ENCODE measurements at places on chromosomes 2 and 18.

DNA sequence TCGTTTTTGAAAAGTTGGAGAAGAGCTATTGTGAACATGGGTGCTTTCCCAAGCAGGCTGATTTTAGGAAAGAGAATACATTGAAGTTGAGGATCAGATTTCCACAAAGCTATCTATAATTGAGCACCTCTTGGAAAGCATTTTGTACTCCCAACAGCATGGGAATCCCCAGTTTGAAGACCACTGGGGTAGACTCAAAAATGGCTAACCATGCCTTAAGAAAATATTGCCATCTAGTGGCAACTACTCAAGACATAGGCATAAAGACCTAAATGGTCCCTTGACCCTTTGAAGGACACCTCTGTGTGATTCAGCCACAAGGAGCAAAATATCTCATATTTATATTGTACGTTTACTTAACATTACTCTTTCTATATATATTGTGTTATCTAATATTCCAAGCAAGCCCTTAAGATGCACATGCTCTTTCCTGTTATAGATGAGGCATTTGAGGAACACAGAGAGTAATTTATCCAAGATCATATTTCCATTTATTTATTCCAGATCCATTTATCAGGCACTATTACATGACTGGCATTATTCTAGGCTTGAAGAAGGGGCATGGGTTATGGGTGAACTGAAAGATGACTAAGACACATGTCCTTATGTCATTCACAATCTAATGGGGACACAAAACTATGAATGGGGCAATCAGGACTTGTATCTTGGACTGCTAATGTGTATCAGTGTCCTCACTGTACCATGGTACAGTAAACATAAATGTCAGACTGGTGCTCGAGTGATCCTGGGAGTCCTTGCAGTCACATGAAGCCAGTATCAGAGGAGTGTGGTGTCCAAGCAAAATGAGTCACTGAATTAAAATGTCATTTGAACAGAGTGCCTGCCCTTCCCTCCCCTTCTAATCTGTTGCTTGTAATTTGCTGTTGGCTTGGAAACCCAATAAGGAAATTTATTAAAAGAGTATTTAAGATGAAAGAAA is 121.0 kb upstream of the XPO1 start:
- no peak for DNase-seq

- DNase-seq: no peak
These were observed 612.9 kb downstream of the LRP1B start for GRCh38 chr2:141517852-141518421.

- no peak for DNase-seq
These were observed 137.4 kb upstream of the RBMS1 start for GRCh38 chr2:160630801-160631590.

DNA sequence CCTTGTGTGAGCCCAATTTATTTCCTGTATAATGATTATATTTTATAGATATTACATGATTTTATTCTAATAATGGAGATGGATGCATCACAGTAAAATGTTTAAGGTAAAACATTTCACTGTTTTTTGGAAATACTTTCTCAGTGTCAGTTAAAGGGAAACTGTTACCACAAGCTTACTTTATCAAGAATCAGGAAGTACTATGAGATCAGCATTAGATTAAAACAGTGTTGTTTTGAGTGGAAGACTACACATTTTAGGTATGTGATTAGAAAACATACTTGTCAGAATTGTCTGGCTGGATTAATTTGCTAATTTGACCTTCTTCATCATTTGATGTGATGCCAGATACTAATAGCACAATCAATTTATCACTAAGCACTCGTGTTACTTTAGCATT is at the start of gene HRH4:
Gene HRH4 (plus strand): TSS at position 250 of the 400 bp plus-strand sequence. CDS start 92 bp downstream, at position 342.
- no peak for DNase-seq

- no peak for DNase-seq
These were observed 225.6 kb downstream of the CYP26B1 start for GRCh38 chr2:71922091-71922490.

DNA sequence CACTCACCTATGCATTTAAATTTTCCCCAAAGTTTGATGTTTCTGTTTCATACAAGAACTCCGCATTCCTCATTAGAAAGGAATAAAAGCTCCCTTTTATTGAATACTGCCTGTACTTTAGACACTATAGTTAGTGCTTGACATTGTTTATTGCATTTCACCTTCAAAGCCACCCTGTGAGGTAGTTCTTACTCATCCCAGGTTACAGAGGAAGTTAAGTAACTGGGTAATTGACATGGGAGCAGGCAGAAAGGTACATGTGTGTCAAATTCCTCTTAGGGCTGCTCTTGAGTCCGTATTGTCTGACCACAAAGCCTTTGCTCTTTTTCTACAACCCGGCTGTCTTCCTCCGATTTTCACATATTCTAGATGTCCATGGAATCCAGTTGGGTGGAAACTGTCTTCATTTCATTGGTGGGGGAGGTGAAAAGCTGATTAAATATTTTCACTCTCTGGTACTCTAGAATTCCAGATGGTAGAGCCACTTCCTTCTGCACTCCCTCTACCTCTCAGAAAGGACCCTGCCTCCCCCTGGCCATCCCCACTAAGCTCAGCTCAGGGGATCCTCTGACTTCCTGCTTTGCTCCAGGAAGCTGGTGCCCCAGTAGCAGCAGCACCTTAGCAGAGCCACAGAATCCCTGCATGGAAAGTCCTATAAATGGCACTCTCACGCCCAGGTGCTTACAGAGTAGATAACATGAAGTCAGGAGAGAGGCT is 319.2 kb downstream of the LRATD1 start:
- no peak for DNase-seq

DNA sequence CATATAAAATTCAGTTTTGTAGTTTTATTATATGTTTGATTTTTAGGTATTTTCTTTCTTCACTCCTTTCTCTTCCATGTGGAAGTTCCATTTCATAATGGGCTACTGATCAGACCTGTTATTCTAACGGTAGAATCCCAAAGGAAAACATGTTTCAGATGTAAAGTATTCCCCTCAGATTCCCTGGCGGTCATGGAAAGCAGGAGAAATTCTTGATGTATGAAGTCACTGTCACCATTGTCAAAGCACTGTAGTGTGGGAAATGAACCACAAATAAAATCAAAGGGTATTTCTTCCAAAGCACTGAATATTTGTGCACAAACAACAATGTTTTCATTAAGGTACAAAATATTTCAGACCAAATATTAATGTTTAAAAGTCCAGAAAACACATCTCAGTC is 237.3 kb upstream of the KLHL14 start:
- DNase-seq: no peak

DNA sequence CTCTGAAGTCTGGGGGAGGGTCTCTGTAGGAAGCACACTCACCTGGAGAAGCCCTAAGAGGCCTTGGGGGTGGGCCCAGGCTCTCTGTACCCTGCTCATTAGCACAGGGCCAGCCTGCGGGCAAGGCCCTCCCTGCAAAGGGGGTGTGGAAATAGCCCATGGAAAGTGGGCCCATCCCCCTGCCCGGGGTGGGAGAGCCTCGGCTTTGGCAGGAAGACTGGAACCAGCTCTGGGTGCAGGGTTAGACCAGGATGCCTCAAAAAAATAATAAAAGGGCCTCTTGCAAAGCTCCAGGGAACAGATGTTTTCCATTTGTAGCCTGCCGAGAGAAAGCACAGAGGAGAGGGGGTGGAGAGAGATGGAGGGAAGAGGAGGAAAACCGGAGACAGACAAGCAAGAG is 98.7 kb downstream of the STPG4 start:
- DNase-seq: no peak

DNA sequence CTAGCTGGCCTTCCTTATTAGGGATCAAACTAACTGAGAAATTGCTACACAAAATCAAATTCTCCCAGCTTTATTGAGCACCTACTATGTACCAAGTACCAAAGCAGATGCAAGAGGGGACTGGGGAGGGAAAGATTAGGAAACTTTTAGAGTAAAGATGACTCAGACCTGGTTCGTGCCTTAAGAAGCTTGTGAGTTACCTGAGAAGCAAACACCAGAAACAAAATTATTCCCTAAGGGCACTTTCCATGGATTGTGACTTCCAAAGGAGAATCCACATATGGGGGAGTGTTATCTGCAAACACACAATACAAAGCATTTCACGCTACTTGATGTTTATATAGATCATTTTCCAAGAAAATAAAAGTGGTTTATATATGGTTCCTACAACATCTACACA is 326.9 kb upstream of the HNRNPA3 start:
- DNase-seq: no peak

GRCh38 chr2:42547014-42547413 is 21.4 kb upstream of the MTA3 start:
- no peak for DNase-seq

GRCh38 chr2:225037415-225038230 is 4.6 kb downstream of the DOCK10 start:
- no peak for DNase-seq

GRCh38 chr2:428591-428990 is 140.7 kb upstream of the ALKAL2 start:
- DNase-seq: no peak

DNA sequence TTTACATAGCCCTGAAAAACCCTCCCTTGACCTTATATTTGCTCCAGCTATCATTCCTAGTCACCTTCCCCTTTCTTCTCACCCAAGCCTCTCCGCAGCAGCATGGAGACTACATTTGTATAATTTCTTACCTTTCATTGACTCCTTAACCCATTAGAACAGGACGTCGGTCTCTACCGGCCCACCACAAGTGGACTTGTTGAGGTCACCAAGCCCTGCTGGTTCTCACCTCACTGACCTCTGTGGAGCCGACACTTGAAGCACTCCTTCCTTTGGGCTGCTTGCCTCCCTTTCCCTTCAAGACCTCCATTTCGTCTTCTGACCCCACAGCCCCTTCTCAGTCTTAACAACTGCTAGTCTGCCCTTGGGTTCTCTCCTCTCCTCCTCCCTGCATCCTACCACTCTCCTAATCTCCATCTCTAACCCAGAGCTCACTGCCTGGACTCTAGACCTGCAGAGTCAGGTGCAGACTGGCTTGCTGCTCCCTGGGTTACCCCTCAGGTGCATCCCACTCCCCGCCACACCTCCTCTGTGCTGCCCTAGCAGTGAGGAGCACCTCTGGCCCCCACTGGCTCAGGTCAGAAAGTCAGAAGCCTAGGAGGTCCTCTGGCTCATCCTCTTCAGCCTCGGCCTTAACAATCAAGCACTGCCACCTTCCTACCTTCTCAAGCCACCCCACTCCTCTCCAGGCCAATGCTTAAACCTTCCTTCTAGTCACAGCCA is 5.3 kb upstream of the SFXN5 start:
- DNase-seq: no peak

DNA sequence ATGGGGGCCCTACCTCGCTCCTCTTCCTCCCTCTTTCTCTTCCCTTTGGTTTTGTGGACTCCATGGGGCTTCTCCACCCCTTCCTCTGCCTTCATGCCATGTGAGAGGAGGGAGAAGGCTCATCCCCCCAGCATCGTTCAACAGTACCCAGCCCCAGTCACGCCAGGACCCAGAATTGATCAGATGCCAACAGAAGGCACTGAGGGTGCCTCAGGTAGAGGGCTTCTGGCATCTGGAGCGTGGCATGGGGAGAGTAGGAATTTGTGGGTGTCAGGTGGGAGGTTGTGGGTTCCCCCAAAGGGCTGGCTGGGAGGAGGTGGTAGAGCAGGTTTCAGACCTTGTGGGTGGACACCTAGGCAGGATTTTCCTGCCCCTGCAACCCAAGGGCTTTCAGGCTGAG is 122.0 kb downstream of the TWIST2 start:
- DNase-seq: no peak

- no peak for DNase-seq
These were observed 53.5 kb upstream of the SLC38A11 start for GRCh38 chr2:165008730-165009315.

DNA sequence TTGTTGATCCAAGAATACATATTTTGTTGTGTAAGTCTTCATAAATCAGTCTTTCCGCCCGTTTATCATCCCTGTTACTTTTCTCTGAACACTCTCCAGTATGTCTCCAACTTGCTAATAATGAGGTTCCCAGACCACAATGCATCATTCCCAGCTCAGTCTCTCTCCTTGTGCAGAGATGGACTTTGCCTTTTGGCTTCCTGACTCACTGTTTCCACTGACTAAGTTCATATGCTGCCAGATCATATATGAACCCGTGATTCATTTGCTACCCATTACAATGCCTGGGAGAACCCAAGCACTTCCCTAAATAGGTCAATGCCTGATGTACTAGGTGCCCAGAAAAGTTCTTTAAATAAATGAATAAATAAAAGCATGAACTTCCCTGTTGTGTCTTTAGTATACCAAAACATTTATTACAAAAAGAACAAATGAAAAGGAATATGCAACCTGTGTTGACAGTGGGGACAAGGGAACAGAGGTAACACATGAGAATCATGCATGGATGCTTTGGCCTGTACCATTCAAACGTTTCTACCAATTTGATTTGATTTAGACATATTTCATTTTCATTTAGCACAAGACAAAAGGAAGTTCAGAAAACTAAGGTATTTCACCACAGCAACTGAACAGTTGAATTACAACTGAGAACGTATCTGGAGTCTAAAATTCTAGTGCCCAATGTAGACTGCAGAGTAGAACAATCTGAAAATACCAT is 215.4 kb upstream of the HNRNPA3 start:
- no peak for DNase-seq

- no peak for DNase-seq
These were observed 27.2 kb downstream of the SERPINB8 start for GRCh38 chr18:63997041-63997440.

GRCh38 chr2:144515696-144516410 is 4.1 kb downstream of the ZEB2 start:
- DNase-seq: no peak

DNA sequence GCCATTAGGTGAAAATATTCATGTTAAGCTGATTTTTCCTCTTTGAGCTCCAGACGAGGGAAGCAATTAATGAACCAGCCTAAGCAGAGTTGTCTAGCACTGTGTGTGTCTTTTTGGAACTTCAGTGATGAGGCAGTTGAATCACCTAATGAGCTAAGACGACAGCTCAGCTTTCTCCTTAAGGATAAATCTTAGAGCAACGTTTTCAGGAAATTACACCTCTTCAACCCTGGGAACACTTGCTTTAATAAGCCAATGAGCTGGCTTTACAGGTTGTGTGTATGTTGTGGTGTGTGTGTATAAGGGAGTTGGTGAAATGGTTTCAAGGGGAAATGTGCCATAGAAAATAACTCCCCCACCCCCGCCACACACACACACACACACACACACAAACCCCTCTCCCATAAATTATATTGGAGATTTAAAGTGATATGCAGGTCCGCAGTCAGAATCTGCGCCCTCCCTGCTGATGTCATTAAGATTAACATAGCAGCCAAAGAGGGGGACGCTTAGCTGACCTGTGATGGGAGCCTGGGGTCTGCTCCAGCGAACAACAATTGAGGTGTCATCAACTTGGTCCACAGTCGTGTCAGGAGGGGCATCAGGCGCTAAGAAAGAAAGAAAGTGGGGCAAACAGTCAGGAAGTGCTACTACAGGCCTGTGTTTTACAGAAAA is 28.1 kb downstream of the FN1 start:
- DNase-seq: no peak

GRCh38 chr2:163681745-163682144 is 54.1 kb downstream of the FIGN start:
- no peak for DNase-seq

- no peak for DNase-seq
These were observed 55.2 kb downstream of the KIF5C start for GRCh38 chr2:148930046-148930775.

DNA sequence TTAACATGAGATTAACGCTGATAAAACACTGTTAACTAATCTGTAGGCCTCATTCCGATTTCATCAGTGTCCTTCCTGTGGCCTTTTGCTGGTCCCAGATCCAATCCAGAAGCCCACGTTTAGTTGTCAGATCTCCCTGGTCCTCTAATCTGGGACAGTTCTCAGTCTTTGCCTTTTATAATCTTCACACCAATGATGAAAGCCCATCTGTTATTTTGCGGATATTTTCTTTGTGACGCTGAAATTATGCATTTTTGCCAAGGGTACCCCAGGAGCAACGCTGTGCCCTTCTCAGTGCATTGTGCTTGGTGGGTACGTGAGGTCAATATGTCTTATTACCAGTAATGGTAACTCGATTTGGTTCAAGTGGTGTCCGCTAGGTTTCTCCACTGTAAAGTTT is 51.1 kb downstream of the COPS8 start:
- no peak for DNase-seq
